ENCODE measurements at places on chromosomes 4 and X.
A peak's percentile ranks its signal among the peaks of the same experiment; 100 is the strongest.

GRCh38 chrX:134623293-134624045, 34.8 kb downstream of the PLAC1 start:
- DNase-seq: no peak

DNA sequence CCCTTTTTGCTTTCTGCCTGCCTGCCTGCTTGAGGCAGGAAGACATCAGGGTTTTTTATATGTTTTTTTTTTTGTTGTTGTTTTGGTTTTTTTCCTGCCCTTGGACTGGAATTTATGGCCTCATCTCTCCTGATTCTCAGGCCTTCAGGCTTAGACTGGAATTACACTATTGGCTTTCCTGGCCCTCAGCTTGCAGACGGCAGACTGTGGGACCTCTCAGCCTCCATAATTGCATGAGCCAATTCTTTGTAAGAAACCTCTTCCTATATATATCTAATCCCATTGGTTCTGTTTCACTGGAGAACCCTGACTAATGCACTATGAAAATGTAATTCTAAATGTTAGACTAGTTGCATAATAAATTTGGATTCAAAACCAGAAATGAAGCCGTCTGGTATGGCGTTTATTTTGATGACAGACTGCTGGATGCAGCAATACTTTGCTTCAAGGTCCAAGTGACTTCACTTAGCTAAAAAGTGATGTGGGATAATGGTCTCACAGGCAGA, 59.0 kb downstream of the SEL1L3 start:
- no peak for DNase-seq

DNA sequence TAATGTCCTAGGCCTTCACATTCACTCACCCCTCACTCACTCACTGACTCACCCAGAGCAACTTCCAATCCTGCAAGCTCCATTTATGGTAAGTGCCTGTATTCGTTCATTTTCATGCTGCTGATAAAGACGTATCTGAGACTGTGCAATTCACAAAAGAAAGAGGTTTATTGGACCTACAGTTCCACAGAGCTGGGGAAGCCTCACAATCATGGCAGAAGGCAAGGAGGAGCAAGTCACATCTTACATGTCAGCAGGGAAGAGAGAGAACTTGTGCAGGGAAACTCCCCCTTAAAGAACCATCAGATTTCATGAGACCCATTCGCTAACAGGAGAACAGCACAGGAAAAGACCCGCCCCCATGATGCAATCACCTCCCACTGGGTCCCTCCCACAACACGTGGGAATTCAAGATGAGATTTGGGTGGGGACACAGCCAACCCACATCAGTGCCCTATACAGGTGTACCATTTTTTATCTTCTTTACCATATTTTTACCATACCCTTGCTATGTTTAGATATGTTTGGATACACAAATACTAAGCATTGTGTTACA, 18.2 kb upstream of the TLR1 start:
- no peak for DNase-seq

- DNase-seq: no peak
Observed at GRCh38 chr4:113008716-113009115, 40.7 kb upstream of the ANK2 start.

DNA sequence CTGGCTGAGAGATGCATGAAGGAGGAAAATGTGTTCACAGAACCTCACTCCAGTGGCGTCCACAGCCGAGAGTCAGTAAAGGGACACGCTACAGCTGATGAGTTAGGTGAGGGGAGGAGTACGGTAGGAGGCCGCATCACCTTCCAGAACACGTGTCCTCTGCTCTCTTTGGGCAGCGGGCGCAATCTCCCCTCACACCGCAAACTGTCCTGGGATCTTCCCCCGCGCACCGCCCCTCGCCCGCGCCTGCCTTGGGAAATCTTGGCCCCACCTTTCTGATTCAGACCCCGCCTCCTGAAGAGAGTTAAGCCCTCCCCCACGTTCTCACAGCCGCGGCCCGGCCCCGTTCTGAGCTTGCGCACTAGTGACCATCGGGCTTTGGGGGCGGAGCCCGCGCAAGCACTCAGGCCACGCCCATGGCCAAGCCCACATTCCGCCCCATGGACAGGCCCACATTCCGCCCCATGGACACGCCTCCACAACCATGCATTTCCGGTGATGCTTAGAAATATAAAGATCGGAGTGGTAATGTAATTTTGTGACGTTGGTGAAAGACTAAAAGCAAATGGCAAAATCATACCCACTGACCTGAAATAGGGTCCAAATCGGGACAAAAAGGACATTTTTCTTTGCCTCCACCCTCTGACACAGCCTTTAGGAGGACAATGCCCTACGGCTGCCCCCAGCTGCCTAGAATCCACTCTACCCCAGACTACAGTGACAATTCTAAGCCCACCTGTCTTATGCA, 13.3 kb downstream of the SMIM10 start:
- peak; percentile 86 for DNase-seq

DNA sequence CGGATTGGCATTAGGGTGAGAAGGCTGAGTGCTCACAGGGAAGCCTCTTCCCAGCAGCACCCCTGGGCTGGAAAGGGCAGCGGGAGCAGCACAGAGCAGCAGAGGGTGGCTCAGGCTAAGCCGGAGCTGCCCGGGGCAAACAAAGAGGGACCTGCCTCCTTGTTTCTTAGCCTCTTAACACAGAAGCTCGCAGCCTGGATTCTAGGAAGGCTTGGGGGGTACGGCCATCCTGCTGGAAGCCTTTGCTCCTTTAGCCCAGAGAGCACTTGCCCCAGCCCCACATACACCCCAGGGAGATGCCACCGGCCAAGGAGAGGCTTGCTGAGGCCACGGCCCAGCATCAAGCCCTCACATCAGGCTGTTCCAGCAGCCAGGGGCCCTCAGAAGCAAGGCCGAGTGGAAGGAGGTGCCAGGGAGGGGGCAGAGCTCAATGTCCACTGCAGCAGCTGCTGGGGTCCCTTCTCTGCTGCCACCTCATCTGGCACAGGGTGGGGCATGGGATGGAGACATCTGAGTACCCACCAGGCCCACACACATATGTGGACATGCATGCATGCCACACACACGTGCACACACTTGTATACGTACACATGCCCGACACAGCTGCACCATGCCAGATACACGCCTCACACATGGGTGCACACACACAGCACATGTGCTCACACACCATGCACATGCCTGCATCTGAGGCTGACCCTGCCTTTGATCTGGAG, 20.3 kb upstream of the SPON2 start:
- DNase-seq: no peak

Measured in germinal center (tissue), 1 donor.